Cerebellar nuclear complex (tissue), 1 donor: ENCODE measurements at places on chromosomes 1 and 21.

- DNase-seq, result no peak
These were observed 17.7 kb downstream of the IVL start for GRCh38 chr1:152926091-152926490.

- DNase-seq, result no peak
These were observed 19.9 kb upstream of the KCNE2 start for GRCh38 chr21:34343838-34344381.

- no peak for DNase-seq
These were observed 100.4 kb downstream of the KCNJ6 start for GRCh38 chr21:37815893-37816292.

DNA sequence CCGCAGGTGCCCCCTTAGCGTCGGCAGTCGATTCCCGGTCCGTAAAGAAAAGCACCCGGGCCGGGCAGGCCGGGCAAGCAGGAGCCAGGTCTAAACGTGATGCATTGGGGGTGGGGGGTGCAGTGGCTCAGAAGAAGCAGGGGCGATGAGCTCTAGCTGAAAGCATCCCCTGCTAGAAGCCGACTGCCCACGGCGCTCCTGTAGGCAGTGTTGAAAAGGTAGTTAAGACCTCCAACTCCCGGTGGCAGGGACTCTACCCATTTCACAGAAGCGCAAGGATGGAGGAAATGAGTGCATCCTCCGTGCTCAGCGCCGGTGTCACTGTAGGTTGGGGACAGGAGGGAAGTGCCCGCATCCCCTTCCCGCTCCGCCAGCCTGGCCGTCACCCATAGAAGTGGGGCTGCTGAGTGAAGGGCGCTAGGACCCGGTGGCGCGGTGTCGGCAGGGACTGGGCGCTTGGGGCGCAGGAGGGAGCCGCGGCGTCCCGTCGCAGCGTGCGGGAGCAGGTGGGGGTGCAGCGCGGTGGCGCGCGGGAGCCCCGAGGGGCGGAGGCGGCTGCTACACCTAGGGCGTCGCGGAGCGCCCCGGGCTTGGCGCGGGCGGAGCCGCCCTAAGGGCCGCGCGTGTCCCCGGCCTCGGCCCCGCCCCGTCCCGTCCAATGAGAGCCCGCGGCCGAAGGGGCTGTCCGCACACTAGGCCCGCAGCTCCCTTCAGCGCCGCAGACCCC, at the start of gene WNT2B:
Gene WNT2B (plus strand): TSS at position 688 of the 727 bp plus-strand sequence. CDS start 298 bp downstream, outside the sequence.
- DNase-seq, result no peak

DNA sequence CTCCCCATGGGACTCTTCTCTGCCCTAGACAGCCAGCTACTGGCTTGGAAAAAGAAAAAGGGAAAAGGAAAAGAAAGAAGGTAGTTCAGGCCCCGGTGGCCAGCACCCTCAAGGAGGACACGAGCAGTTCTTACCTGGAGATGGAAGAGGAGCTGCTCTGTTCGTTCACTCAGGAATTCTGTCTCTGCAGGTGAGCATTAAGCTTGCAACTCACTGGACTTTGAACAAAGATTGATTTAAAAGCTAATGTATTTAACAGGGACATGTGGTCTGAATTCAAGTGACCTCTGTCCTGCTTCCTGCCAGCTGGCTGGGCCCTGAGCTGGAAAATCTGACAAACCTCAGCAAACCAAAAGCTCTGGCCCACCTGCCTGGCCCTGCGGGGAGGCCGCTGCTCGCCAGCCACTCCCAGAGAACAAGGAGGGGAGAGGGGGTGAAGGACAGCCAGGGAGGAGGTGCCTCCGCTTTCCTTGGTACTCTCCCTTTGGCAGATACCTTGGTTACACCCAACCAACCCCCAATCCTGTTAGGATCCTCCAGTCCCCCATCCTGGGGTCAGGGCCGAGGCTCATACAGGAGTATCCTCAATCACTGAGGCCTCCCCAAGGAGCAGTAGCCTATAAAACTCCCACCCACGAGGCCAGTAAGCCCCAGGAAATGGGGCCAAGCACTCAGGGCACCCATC, at the start of gene PDZK1:
Gene PDZK1 (minus strand): TSS at position 186 of the 685 bp plus-strand sequence. CDS start 19,347 bp downstream, outside the sequence.
- DNase-seq, result peak; percentile 55
